Spinal cord (tissue), 10 donors: ENCODE measurements at places on chromosomes 5 and 9.

DNA sequence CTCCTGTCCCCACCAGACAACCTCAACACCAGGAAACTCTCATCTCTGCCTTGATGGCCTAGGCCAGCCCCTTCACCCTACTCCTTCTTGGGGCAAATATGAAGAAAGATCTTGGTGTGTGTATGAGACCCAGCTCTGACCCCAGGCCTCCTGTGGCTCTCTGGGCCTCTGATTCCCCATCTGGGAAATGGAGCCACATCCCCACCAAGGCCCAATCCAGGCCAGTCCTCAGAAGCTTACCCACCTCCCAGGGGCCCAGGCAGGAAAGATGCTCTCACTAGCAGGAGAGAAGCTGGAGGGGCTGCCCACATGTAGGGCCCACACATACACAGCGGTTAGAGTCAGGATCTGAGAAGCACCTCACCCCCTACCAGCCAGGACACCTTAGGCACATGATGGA is 38.9 kb downstream of the BICD2 start:
- no peak for DNase-seq

- no peak for DNase-seq
Observed at GRCh38 chr5:104299998-104300706, 737.6 kb upstream of the NUDT12 start.

GRCh38 chr9:7963026-7963425 is 163.4 kb upstream of the DMAC1 start:
- no peak for DNase-seq

DNA sequence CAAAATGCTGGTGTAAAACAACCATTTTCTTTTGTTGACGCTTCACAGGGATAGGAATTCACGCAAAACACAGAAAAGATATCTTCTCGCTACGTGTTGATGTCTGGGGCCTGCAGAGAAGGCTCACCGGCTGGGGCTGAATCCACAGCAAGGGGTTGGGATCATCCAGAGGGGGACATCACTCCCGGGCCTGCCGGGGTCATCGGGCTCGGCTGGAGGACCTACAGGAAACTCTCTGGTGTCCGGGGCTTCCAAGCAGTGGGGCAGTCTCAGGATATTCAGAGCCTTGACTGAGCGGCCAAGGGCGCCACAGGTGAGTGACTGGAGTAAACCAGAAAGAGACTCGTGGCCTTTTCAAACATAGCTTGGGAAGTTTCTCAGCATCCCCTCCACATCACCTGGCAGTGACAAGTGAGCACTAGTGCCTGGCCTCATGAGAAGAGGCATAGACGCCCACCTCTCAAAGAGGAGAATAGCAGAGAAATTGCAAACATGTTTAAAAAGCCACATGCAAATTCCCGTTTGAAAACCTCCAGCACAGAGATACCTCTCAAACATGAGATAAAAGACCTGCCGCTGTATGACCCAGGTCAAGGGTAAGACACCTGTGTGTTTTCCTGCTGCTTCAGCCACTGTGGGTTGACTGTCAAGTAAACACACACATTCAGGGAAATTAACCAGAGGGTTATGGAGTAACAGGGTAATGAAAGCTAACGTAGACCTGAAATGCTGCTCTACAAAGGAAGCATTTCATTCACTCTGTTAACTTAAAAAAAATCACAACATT is 50.8 kb upstream of the SIMC1 start:
- no peak for DNase-seq

DNA sequence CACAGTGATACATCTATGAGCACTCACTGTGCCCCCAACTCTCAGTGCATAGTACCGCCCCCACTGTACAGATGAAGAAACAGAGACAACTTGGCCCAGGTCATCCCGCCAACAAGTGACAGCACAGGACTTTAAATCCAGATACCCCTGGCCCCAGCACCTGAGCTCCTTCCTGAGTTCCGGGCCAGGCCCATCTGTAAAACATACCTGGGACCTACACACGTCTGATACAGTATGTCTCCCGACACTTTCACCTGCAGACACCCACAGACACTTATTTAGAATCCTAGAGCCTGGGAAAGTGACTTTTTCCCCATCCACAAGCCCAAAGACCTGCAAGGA is 60.8 kb upstream of the SLC25A51 start:
- DNase-seq: no peak

- no peak for DNase-seq
Observed at GRCh38 chr9:135925496-135926133, 18.3 kb upstream of the CAMSAP1 start.

DNA sequence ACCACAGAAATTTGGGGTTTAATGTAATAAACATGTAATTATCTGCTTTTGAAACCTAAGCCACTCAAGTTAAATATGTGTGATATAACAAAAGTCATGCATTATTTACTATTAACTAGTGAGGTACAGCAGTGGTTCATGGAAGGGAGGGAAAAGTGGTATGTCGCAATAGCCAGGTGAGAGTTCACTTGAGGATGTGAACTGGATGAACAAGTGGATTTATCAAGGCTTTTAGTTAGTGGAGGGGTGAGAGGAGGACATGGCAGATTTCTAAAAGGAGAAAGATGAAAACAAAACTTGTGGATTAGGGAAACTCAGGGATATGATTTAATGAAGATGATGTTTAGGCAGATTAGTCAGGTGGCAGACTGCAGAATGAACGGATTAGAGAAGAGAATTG is 141.3 kb upstream of the NFIB start:
- DNase-seq: no peak

DNA sequence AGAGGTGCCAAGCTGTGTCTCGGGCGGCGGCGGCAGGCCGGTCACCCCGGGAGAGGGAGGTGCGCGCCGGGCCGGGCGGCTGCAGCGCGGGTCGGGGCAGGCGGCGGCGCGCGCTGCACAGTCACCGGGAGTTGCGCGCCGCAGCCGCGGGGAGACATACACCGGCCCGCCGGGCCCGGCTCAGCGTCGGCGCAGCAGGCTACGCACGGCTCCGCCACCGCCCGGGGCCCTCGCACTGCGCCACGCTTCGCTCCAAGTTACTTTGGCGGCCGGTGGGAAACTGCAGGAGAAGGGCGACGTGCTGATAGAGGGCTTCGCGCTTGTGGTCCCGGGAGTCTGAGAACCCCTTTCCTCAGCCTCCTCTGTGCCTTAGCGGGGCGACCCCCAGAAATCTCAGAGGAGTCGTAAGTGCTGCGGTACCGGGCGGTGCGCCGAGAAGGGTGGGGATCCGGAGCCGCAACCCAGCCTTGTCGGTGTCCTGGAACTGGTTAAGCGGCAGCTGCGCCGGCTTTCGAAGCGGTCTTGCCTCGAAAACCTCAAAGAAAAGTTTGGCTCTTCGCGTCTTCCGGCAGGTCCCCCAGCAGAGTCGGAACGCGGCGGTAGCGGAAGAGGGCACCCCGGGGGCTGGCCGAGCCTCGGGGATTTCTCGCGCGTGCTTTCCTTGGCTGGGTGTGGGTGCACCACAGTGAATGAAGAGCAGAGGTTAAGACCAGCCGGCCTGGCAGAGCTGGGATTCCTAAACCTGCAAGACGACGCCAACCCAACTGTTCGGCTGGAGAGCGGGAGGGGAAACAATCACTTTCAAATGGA is at the start of gene EFNA5:
TSS of gene EFNA5 (minus strand) at position 6 of the 810 bp plus-strand sequence.
- DNase-seq: peak; percentile 72

DNA sequence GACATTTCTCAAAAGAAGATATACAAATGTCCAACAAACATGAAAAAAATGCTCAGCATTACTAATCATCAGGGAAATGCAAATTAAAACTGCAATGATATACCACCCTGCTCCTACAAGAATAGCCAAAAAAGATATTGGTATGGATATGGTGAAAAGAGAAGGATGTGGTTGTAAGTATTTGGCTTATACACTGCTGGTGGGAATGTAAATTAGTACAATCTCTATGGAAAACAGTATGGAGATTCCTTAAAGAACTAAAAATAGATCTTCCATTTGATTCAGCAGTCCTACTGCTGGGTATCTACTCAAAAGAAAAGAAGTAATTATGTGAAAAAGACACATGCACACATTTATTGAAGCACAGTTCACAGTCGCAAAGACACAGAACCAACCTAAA is 67.6 kb upstream of the RUSC2 start:
- DNase-seq: no peak

DNA sequence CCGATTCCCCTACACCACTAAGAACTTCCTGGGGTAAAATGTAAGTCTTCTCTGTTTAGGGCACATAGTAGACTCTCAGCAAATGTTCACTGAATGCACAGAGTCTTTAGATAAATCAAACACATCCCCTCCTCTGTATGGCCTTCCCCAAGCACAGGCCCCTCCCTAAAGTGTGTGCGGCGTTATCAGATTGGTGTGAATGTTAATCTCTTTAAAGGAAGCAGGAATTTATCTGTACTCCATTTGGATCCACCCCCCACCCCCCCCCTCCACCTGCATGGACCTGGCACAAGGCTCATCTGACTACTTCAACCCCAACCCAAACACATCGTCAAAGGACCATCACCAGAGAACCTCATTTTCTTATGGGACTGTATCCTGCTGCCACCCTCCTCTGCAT is 6.3 kb downstream of the PCDH1 start:
- no peak for DNase-seq

- DNase-seq: no peak
Observed at GRCh38 chr9:72415163-72415562, 50.2 kb upstream of the ZFAND5 start.

DNA sequence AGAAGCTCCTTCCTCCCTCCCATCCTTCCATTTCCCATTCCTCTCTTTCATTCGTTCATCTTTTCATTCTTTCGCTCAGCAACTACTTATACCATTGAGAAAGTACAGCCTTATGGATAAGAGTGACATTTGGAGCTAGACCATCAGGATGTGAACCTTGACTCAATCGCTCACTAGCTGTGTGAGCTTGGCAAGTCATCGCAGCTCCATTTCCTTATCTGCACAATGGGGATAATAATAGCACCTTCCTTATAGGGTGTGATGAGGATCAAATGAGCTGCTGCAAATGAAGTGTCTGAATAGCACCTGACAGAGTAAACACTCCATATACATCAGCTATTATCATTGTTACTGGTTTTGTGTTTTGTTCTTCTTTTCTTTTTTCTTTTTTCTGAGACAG is 28.1 kb upstream of the SYNPO start:
- no peak for DNase-seq

- DNase-seq: no peak
Observed at GRCh38 chr5:6719417-6719816, 6.2 kb downstream of the TENT4A start.

DNA sequence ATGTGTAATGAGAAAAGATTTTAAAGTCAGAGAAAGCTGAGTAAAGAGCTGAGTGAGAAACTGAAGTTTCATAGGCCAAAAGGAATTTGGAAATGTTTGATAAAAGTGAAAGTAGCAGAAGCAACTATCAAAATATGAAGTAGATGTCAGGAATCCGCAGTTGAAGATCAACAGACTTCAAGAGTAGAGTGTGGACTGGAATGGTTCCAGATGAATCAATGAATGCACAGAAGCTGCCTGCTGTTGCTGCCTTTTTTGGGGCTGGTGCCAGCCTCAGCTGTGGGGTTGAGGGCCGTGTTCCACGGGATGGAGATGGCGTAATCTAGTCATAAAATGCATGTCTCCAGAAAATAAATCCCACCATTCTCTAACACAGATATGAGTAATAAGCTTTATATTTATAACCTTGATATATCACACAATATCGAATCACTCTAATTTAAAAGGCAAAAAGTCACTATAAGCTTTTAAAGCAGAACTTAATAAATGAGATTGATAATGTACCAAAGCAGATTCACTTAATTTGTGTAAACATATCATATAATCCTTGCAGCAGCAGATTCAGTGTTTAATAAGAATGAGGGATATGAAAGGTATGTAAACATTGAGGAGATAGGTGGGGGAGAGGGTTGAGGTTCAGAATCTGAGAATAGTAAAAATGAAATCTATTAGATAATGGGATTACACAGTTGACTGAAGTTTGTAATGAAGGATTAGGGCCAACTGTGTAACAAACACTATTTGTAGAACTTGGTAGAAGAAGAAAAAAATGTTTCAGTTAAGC is 652.3 kb upstream of the FTMT start:
- DNase-seq: no peak

- no peak for DNase-seq
Observed at GRCh38 chr5:44711901-44712300, 96.8 kb upstream of the MRPS30 start.

DNA sequence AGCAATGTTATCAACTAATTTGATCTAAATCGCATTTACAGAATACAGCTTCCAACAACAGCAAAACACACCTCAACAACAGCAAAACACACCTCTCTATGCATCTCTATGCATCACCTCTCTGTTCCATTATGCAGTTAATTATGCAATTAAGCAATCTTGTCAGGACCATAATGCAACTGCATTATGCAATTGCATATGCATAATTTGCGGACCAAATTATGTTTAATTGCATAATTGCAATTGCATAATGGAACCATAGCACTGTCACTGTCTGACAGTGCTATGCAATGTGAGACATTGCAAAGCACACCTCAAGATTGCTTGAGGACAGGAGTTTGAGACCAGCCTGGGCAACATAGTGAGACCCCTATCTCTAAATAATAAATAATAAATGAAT is 80.4 kb upstream of the PRSS3 start:
- no peak for DNase-seq

- DNase-seq: no peak
Observed at GRCh38 chr5:161378701-161379100, 167.8 kb downstream of the GABRB2 start.

DNA sequence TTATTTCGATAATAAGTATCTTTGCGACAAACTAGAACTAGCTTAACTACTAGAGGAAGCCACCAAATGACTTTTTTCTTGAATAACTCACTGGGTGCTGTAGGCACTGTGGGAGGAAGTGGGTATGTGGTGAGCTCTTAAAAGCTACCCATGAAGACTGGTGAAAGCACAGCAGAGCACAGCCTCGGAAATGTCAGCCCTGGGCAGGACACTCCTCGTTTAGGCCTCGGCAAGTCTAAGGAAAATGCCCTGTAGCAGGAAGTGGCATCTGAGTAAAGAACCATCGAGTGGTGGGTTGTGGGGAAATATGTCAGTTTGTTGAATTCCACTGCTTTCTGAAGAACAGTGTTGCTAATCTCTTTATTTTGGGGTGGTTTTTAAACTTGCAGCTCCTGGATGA is 44.0 kb upstream of the NCS1 start:
- DNase-seq: no peak

DNA sequence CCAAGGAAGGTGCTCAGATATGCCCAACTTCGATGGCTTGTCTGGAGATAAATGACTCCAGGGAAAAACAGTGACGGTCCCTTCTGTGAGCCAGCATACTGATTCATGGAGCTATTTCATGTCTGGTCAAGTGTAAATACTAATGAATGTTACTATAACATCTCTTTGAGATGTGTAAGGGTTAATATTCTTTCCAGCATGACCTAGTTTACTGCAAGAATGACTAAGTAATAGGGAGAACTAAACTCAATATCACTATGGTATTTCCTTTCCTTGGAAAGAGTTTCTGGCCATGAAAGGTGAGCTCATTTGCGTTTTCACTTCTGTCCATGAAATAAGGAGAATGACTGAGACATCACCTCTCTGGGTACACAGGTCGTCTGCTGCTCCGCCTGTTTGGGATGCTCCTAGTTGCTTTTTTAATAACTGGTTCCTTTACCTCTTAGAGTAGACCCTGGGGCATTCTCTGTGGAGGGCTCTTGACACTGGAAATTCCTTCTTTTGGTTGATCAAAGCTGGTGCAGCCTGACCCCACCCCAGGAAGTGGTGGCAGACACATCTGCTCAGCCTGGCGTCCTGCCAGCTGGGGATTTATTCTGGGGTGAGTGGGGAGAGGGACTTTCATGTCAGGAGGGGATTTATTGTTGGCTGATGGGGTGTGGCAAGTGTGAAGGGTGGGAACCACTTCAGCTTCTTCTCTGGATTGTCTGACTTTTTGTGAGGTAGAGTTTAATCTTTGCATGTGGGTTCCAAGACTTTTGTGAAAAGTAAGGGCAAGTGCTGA is 250.0 kb upstream of the MPDZ start:
- no peak for DNase-seq

GRCh38 chr5:42721484-42721883 is 35.1 kb upstream of the CCDC152 start:
- no peak for DNase-seq
